ENCODE measurements at places on chromosomes 2 and 18. TPM values are rescaled to one million over a fixed set of nuclear protein-coding genes. Genes with fewer than 3 reads are reported as not detected.

LIMS4 gene
- total RNA-seq, result not detected

DSG1 gene
- 0.38 TPM for total RNA-seq

CIDEA gene
- total RNA-seq, result 3.9 TPM

ALPG gene
- total RNA-seq, result not detected

CCDC68 gene
- 4.9 TPM for total RNA-seq

ABI2 gene
- 15.3 TPM for total RNA-seq

SATB2 gene
- 0.30 TPM for total RNA-seq

DUSP19 gene
- 1.1 TPM for total RNA-seq

UPP2 gene
- total RNA-seq, result not detected

SGPP2 gene
- 0.08 TPM for total RNA-seq

METTL5 gene
- total RNA-seq, result 106 TPM

CYBRD1 gene
- total RNA-seq, result 22.3 TPM

SESTD1 gene
- 15.3 TPM for total RNA-seq

MAP3K19 gene
- not detected for total RNA-seq

RFX8 gene
- 0.08 TPM for total RNA-seq

RGPD4 gene
- not detected for total RNA-seq

UGT1A4 gene
- not detected for total RNA-seq

ALPP gene
- total RNA-seq, result not detected

KCNJ13 gene
- total RNA-seq, result not detected

IL18RAP gene
- not detected for total RNA-seq

TIA1 gene
- total RNA-seq, result 23.8 TPM

GLB1L gene
- total RNA-seq, result 10.2 TPM

RAX gene
- total RNA-seq, result not detected

ERBB4 gene
- total RNA-seq, result not detected

SCG2 gene
- total RNA-seq, result not detected

CAPN10 gene
- 15.6 TPM for total RNA-seq

TNFRSF11A gene
- 0.16 TPM for total RNA-seq

ARHGAP28 gene
- total RNA-seq, result 0.99 TPM

HOXD3 gene
- total RNA-seq, result not detected

AAK1 gene
- 20.5 TPM for total RNA-seq

PROC gene
- 0.19 TPM for total RNA-seq

TMEM131 gene
- total RNA-seq, result 21.9 TPM

GREB1 gene
- total RNA-seq, result 0.31 TPM

MOCOS gene
- 7.9 TPM for total RNA-seq

DPP4 gene
- total RNA-seq, result 0.27 TPM

DSC2 gene
- 19.4 TPM for total RNA-seq

NT5DC4 gene
- not detected for total RNA-seq

LINC00305 gene
- not detected for total RNA-seq

METTL4 gene
- 5.0 TPM for total RNA-seq

PDE1A gene
- not detected for total RNA-seq
